ENCODE measurements at places on chromosomes 3 and 15.
A peak's percentile ranks its signal among the peaks of the same experiment; 100 is the strongest.

GRCh38 chr3:69212411-69213160 lies 90.2 kb upstream of the LMOD3 start:
- DNase-seq = peak; percentile 80

DNA sequence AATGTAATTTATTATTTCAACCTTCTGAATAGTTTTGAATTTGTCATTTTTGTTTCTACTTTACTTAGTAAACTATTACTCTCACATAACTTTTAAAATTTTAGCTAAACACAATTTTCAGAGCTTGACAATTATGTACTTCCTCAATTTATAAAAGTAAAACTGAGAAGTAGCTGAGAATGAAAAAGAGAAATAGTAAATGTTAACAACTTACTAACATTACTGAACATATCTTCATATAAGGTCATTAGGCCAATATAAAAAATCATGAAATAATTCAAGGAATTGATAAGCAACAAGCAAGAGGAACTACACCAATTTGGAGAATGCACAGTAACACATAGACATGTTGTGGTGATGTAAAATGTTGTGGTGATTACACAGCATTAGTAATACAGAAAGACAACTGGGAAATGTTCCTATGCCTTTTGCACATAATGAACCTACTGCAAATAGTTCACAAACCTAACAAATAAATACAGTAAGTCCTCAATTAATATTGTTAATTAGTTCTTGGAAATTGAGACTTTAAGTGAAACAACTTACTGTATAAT lies 137.9 kb downstream of the CBLB start:
- DNase-seq = no peak

DNA sequence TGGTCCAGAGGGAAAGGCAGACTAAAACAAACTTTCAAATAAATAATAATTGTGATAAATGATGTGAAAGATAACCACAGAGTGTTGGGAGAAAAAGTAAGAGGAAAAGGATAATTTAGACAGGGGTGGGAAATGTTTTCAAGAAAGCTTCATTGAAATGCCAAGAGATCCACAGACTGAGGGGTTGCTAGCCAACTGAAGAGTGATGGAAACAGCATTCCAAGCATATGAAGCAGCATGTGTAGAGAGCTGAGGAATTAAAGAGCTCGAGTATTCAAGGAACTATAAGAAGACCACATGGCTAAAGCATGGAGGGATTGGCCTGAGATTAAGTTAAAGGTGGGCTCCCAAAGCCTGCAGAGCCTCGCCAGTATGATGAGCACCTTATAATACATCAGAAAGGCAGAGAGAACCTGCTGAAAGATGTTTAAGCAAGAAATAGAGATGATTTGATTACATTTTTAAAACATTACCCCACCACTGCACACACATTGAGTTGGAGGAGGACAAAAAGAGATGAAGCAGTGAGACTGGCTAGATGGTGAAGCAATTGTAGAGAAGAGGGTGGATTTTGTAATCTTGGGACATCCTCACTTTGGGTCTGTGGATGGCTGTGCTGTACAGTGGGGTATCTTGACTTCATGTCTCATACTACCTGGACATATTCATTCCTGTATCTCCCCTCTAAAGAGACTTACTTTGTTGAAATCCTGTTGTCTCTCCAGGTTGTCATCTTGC lies 100.8 kb downstream of the STAC start:
- no peak for DNase-seq

GRCh38 chr3:180329187-180329586 lies 272.8 kb upstream of the TTC14 start:
- DNase-seq = no peak

GRCh38 chr3:165749821-165750220 lies 87.4 kb downstream of the BCHE start:
- peak; percentile 22 for DNase-seq

DNA sequence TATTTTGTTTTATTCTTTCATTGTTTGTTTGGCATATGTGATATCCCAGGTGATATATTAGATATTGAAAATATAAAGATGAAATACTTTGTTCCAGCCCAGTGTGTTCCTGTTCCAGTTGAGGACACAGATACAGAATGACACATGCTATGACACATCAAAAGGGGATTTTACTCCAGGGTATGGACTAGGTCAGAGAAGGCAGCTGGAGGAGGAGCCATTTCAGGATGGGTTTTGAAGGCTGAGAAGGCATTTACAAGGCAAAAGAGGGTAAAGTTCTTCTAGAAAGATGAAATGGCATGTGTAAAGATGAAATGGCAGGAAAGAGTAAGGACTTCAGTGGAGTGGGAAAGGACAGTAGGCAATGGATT lies 163.8 kb downstream of the ZIC1 start:
- no peak for DNase-seq

GRCh38 chr3:16821053-16821452 lies 63.7 kb upstream of the PLCL2 start:
- no peak for DNase-seq

GRCh38 chr3:176740906-176741663 lies 456.2 kb downstream of the TBL1XR1 start:
- no peak for DNase-seq

DNA sequence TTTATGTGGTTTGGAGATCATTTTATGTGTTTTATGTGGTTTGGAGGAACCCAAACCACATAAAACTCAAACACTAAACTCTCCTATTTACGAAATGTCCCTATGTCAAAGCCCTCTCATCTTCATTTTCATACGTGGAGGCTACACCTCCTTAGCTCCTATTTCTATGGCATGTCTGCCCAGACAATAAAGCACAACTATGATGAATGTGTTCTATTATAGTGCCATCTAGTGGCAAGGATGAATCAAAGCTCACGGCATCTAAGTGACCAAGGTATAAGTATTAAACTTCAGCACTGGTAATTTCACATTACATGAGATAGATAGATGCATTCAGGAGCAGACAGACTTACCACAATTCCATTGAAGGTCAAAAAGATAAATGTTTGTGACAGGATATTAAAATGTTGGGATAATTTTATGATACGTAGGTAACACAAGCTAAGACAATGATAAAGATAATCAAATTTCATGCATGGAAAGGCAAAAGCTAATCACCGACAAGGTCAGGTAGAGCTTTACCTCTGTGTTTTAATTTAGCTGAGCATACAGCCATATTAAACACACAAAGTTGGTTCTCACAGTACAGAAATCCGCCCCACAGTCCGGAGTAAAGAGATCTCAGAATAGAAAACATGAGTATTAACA lies 130.6 kb upstream of the FHIT start:
- DNase-seq = peak; percentile 12
